ENCODE measurements at places on chromosomes 3 and 15. TPM values are rescaled to one million over a fixed set of nuclear protein-coding genes. Genes with fewer than 3 reads are reported as not detected.

ISLR gene
- total RNA-seq = 14.0 TPM

RLBP1 gene
- total RNA-seq = not detected

ACTRT3 gene
- total RNA-seq = 6.1 TPM

CCRL2 gene
- total RNA-seq = 0.26 TPM

GOLGA6L2 gene
- total RNA-seq = not detected

IGF2BP2 gene
- total RNA-seq = 26.2 TPM

All from fibroblast of lung (primary cell).